ENCODE measurements at places on chromosomes 4 and X.

DNA sequence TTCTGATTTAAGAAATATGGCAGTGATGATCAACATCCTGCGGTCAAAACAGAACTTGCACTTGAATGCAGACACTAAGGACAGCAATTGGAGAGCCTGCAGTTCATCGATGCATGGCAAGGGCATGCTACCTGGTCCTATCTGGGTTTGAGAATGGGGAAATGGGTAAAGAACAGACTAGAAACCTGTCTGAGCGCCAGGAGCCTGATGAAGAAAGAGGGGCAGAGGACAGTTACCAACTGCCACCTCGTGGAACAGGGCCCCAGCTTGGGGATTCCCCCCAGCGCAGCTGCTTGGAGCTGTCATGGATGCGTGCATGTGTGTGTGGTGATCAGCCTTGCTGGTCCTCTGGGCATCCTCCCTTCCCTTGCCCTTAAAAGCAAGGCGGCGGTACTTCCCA lies 30.2 kb upstream of the NKRF start:
- DNase-seq = no peak

- no peak for DNase-seq
Measured at GRCh38 chr4:36944232-36944631, 300.3 kb upstream of the NWD2 start.

DNA sequence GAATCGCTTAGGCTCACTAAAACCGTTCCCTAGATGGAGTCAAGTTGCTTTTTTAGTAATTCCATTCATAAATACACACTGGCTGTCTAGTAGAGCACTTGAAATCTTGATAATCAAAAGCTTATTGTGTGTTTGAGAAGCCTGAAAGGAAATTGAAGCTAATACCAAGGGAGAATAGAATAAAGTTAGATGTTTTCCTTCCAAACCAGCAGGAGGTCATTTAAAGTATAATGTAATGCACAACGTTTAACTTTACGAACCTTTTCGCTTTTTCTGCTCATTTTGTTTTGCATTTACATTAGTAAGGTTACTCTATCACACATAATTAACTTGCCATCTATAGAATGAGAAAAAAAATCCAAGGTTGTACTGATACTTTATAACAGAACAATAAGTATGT lies 440.9 kb downstream of the NKX6-1 start:
- DNase-seq = no peak

DNA sequence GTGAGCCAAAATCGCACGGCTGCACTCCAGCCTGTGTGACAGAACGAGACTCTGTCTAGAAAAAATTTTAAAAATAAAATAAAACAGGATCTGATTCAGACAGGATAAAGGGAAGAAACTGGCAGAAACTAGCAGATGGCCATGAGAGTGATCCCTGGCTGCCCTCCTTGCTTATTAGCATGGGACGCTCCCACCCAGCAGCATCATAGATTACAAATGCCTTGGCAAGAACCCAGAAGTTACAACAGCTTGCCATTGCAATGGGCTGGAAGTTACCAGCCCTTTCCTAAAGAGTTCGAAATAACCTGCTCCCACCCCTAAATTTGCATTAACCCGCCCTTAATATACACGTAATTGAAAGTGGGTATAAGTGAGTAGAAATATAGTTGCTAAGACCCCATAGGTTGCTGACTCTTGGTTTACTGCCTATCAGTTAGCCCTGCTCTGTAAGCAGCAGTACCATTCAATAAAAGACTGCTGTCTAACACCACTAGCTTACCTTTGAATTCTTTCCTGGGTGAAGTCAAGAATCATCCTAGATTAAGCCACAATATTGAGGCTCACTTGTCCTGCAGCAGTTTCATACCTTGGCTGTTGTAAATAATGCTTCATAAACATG lies 9.1 kb upstream of the XAGE2 start:
- DNase-seq = no peak

- DNase-seq = no peak
Measured at GRCh38 chrX:153674219-153674851, 722 bp upstream of the PNCK start.

DNA sequence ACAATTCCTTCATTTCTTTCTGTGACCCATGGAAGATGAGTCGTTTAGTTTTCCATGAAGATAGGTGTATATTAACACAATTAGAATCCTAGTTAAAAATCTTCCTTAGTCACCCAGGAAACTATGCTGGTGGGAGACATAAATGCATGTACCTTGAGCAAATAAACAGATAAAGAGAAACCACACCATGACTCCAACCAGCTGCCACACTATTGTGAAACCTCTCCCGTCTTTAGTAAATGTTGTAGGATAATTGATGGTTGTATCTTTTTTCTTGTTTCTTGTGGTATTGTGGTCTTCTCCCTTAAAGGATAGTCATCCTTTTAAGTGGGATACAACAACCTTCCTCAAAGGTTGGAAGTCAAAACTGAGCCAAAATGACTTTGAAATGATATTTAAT lies 103.8 kb upstream of the LEF1 start:
- no peak for DNase-seq

GRCh38 chrX:40102393-40103381 lies 4.9 kb upstream of the BCOR start:
- DNase-seq = no peak

DNA sequence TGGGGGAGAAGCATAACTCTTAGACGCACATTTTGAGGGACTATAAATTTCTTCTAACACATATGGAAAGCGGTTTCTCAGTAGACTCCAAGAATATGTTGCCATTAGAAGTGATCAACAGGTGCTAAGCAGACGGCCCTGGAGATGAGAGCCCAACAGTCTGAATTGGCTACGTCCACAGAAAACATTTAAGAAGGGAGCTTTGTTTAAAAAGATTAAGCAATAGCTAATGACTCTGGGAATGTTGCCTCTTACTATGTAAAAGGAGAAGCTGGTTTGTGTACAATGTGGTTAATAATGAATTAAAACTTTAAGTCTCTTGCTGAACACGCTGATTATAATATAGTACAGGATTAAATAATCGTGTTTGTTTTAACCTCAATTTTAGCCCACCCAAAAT lies 399.5 kb downstream of the SMARCA1 start:
- DNase-seq = no peak

- DNase-seq = no peak
Measured at GRCh38 chr4:141768954-141769353, 132.6 kb downstream of the IL15 start.

- no peak for DNase-seq
Measured at GRCh38 chr4:37197899-37198298, 46.6 kb upstream of the NWD2 start.

DNA sequence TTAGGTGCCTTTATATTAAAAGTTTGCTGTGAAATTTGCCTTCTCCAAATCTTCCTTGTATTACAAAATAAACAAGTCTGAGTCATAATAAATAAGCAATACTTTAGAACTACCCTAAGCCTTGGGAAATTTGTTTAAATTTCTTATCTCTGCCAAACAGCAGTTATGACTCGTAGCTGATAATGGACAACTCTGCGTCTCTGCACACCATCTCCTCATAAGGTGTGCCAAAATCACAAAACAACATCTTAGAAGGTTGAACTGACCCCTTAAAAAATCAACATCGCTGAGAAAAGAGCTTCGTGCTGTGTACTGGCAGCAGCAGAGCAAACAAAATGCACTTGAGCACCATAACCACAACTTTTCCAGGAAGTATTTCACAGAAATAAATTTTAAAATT lies 22.0 kb downstream of the OR13H1 start:
- no peak for DNase-seq

- DNase-seq = no peak
Measured at GRCh38 chr4:80465238-80465637, 129.7 kb downstream of the CFAP299 start.

GRCh38 chr4:12576409-12576808 lies 907.7 kb downstream of the RAB28 start:
- no peak for DNase-seq

- DNase-seq = no peak
Measured at GRCh38 chr4:130576218-130576617, 1480.3 kb downstream of the C4orf33 start.

DNA sequence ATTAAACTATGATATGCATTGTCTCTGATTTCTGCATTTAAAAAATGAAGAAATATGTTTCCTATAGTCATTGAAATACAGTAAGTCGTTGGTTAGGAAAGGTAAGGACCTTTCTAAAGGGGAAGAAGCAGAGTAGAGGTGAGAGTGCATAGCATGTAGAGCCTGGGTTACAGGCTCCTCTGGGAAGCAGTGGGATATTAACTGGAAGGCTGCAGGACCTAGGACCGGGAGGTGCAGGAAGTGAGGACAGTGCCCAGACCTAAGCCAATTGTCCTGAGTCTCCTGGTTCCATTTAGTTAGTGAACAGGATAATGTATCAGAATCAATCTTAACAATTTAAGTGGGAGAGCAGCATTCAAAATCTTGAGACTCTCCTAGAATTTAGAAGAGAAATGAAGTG lies 237.1 kb upstream of the NUDT6 start:
- DNase-seq = no peak

GRCh38 chr4:173860094-173860493 lies 330.1 kb upstream of the HAND2 start:
- DNase-seq = no peak

- no peak for DNase-seq
Measured at GRCh38 chrX:41824551-41824950, 98.8 kb downstream of the CASK start.

GRCh38 chr4:114691865-114692264 lies 93.3 kb downstream of the UGT8 start:
- no peak for DNase-seq

DNA sequence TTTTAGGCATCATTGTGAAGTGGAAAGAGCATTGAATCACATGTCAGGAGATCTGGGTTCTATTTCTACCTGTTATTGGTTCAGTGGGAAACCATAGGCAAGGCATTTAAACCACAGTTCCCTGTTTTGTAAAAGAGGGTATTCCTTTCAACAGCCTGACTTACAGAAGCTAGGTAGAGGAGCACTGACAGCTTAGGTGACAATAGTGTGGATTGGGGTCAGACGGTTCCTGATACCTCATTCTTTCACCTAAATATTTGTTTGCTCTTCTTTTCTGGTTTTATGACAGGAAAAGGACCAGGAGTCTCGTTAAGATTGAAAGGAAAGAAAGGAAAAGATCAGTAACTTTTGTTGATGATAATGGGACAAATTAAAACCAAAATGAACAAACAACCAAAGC lies 15.9 kb upstream of the PDLIM5 start:
- no peak for DNase-seq

- DNase-seq = no peak
Measured at GRCh38 chr4:146121757-146122156, 53.8 kb upstream of the LSM6 start.

- no peak for DNase-seq
Measured at GRCh38 chr4:88693792-88694191, 3.8 kb downstream of the NAP1L5 start.

DNA sequence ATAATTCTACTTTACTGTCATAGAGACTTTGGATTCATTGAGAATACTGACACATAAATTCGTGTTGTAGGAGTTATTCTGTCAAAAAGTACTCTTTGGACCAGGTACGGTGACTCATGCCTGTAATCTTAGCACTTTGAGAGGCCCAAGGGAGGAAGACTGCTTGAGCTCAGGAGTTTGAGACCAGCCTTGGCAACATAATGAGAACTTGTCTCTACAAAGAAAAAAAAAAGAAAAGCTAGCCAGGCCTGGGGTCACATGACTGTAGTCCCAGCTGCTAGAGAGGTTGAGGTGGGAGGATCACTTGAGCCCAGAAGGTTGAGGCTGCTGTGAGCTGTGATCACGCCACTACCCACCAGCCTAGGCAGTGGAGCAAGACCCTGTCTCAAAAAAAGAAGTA lies 54.9 kb downstream of the WDR19 start:
- DNase-seq = no peak

Measured in Panc1 (cell line).